Stimulated activated CD8-positive, alpha-beta memory T cell treated with anti-CD3 and anti-CD28 coated beads, Interleukin-4, amount 100 ng/mL, for 1 hour (primary cell): ENCODE measurements at places on chromosomes 11 and 22.

DNA sequence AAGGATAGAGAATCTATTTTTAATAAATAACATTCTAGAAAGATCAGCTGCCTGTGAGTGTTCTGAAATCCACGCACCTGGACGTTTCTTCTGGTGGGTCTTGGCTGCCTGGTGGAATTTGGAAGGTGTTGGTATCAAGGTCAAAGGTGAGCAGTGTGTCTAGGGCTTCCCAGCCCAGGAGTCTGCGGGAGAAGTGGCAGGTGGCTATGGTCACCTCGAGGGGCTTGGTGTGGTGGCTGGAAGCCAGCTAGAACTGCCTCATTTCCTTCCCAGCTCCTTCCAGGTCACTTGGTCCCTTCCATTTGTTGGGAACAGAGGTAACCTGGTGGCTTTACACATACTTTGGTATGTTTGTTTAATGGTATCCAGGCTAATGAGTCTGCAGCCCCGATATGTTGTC is 41.4 kb downstream of the NAT10 start:
- no peak for DNase-seq

- no peak for DNase-seq
These were observed 69.8 kb upstream of the TNRC6B start for GRCh38 chr22:40107851-40108378.

GRCh38 chr22:28927630-28928029 is 44.3 kb downstream of the ZNRF3 start:
- no peak for DNase-seq

GRCh38 chr11:9823887-9824385 is 160.1 kb downstream of the SWAP70 start:
- DNase-seq: no peak

GRCh38 chr11:130631119-130631518 is 182.7 kb downstream of the ADAMTS15 start:
- no peak for DNase-seq

DNA sequence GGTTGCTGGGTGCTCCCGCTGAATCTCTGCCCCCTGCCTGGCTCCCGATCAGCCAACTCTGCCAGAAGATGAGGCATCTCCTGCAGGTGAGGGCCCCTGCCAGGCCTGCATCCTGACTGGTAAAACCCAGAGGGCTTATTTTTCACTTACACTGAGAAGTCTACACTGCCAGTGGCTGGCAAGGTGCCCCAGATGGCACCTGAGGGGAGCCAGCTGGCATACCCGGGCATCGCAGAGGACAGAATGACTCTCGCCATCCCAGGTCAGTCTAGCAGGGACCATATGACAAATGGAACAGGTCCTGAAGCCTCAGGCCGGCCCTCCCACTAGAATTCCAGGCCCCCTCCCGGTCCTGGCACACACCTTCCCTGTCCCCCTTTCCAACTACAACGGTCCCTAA is 30.9 kb downstream of the MACROD1 start:
- no peak for DNase-seq

- DNase-seq: no peak
These were observed 1.2 kb downstream of the KBTBD4 start for GRCh38 chr11:47577460-47578041.

DNA sequence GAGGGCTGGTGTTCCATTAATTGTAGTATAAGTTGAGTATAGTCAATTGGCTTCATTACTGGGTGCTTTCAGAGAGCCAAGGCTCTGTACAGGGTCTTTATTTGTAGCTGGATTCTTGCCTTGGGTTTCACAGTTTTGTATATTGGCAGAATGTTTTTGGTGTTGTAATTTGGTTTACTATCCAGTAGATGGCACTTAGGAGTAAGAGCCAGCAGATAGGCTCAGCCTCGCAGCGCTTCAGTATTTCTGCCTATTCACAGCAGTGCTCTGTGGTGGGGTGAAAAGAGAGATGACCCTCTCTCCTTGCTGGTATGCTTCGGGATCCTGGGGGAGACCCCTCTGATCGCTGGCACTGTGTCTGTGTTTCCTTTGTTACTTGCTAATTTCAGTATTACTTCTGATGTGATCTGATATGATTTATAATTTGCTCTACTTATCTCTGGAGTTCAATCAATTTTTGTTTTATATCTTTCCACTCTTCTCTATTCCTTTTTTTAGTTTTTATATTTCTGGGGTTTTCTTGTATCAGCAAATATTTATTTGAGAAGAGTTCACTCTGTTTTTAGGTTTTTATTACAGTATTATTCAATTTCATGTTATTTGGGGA is 52.2 kb downstream of the ANO5 start:
- no peak for DNase-seq

DNA sequence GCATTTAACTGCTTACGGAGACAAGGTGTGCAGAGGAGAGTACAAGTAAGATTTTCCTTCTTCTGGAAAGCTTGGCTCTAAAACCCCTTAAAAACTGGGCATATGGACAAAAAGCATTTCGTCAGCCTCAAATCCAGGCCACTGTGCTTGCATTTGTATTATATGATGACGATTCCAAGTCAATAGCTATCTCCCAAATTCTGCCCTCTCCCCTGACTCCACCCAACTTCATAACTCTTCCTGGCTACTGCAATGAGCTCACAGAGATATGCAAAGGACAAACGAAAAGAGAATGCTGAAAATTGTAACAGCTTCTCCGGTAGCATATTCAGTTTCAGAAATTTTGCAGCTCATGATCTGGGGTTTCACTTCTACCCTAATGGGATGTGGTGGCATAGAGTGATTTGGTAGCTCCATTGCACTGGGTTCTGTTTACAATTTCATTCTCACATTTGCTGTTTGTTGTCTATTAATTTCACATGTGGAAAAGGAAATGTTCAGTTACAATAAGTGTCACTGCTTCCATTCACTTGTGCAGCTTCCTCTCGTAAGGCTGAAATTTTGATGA is 45.6 kb upstream of the CHRM4 start:
- DNase-seq: no peak

- no peak for DNase-seq
These were observed 32.2 kb downstream of the DNHD1 start for GRCh38 chr11:6529266-6529665.

DNA sequence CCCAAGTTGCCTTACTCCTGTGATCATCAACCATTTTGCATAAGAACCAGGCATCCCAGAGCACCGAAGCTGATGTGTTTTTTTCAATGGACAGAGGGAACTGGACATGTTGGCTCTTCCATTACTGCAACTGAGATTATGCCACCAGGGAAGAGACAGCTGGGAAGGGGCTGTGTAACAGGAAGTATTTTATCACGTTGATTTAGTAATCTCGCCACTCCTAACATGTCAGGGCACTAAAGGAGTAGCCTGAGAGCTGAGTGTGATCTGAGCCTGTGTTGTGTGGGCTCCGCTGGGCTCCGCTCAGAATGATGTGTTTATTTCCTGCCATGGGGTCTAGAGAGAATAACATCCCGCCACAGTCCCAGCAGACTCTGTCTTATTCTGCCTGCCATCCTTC is 165.4 kb downstream of the GRIK4 start:
- DNase-seq: no peak

DNA sequence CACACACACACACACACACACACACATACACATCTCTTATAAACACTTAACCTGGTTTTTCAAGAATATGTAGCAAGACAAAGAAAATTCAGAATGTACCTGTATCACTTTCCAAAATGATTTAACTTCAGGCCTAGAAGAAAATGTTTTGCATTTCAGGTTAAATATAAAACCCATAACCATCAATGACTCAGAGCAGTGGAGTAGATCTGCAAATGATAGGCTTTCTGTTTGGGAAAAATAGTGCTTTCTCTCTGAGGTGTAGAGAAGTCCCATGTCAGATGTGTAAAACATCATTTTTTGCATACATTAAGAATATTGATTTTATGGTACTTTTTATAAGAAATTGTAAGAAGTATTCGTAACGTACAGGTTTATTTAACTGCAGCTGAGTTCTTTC is 116.9 kb downstream of the STK33 start:
- no peak for DNase-seq

DNA sequence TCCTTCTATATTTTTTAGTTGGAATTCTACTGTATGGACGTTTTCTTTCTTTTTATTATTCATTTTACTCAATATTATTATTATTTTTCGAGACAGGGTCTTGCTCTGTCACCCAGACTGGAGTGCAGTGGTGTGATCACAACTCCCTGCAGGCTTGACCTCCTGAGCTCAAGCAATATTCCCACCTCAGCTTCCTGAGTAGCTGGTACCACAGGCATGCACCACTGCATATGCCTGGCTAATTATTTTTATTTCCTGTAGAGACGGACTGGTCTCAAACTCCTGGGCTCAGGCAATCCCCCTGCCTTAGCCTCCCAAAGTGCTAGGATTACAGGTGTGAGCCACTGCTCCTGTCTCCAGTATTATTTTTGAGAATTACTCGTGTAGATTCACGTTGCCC is 34.0 kb upstream of the CCDC134 start:
- no peak for DNase-seq

DNA sequence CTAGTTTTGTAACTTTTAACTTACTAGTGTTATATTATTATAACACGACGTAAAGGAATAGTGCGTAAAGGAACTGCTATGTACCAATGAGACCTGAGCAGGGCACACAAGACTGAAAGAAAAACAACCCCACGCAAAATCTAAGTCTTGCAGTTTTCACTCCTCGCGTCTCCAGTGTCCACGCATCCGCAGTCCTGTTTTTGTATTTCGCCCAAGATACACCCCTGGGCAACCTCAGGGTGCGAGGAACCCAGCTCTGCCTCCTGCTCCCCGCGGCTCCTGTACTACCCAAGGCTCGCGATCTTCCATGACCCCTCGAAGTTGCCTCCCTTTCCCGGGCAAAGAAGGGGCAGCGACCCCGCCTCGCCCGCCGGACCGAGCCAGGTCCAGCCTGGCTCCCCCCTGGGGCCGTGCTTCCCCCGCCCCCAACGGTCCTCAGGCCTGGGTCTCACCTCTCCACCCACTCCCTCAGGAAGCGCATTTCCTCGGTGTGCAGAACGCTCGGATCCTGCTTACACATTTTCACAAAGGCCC is 393 bp downstream of the ST13 start:
- DNase-seq: no peak

GRCh38 chr11:1946812-1947484 is at the start of gene MRPL23:
MRPL23 (plus strand) TSS chr11:1947332; CDS start chr11:1947363, 31 bp downstream.
- no peak for DNase-seq

GRCh38 chr11:100821198-100821597 is 134.1 kb downstream of the ARHGAP42 start:
- DNase-seq: no peak

- no peak for DNase-seq
These were observed 32.1 kb downstream of the RPL27A start for GRCh38 chr11:8714622-8715225.

- no peak for DNase-seq
These were observed 15.6 kb upstream of the UCP3 start for GRCh38 chr11:74024261-74025029.
